HAP-1 (cell line): ENCODE measurements at places on chromosomes 2 and 18.

DNA sequence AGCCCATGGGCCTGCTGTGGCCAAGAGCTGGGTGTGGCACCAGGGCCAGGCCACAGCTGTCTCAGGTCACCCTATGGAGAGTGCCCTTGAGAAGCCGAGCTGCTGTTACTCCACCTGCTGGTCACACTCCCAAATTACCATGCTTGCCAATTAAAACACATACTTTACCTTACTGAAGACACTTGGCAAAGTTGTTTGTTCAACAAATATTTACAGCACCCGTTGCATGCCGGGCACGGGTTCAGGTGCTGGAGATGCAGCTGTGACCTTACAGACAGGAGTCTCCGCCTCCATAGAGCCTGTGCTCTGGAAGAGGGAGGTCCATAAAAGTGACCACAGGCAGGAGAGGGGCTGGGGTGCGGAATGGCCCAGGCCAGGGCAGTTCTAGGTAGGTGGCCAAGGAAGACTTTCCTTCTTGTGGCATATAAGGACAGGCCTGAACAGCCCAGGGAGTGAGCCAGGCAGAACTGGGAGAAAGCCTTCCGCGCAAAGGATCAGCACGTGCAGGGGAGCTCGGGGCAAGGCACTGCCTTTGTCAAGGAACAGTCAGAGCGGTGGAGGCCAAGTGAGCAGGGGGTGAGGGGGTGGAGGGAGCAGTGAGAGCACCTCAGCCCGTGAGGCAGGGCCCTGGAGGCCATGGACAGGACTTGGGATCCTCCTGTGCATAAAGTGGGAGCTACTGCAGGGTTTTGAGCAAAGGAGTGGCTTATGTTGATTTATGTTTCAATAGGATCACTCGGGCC lies 23.6 kb upstream of the RBM44 start:
- peak; percentile 75 for DNase-seq

GRCh38 chr2:144648837-144649465 lies 129.0 kb upstream of the ZEB2 start:
- peak; percentile 74 for DNase-seq

DNA sequence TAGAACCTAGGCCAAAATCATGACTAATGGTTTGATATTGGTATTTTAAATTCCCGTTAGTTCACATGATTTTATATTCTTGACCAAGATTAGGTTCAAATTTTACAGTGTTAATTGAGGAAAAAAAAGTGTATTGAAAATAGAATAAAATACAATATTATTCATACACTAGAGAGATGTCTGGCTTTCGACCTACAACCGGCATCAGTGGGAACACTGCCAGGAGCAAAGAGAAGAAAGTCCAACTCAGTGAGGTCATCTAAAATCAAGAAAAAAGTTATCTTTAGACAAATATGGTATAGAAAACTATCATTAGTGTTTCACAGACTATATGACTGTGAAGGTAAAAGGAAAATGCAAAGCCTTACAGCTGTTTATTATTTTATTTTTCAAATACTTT lies 81.5 kb downstream of the PIGN start:
- DNase-seq: no peak

DNA sequence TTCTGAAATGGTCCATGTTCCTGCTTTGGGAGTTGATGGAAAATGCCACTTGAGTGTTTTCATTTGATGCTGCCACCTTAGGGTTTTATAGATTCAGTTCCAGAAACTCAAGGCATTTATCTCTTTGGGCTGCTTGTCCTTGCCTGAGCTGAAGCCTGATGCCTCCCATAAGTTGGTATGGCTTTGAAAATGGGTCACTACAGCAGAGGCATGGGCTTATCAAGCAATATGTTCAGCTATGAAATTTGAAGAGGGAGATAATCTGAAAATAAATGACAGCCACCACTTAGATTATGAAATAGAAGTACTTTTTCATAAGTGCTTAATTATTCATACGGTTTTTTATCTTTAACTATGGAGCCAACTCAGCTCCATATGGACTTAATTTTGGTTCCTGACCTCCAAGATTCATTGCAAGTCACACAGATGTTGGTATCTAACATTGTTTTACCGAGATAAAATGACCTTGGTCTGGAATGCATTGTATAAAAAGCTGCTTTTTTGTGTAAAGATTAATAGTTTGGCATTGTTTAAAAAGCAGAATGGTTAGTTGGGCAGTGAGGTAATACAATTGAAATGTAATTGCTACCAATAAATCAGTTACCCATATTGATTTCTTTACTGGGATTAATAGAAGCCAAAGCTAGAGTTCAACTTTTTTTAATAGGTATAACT lies 4.5 kb downstream of the SLC14A1 start:
- no peak for DNase-seq

GRCh38 chr2:239873656-239874635 lies 151.2 kb downstream of the NDUFA10 start:
- DNase-seq: no peak

DNA sequence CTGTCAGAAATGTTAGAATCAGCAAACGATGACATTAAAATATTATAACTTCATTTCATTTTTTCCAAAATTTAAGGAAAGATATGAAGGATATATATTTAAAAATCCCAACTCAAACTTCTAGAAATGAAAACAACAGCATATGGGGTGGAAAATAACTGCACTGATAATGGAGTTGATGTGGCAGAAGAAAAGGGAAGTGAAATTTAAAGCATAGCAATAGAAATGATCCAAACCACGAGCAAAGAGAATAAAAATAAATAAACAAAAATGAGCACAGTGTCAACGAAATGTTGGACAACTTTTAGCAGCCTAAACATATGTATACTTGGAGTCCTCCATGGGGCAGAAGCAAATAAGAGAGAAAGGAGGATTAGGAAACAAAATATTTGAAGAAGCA lies 280.2 kb downstream of the KCNJ3 start:
- no peak for DNase-seq

- DNase-seq: no peak
Observed at GRCh38 chr2:234015861-234016260, 34.6 kb upstream of the SPP2 start.

DNA sequence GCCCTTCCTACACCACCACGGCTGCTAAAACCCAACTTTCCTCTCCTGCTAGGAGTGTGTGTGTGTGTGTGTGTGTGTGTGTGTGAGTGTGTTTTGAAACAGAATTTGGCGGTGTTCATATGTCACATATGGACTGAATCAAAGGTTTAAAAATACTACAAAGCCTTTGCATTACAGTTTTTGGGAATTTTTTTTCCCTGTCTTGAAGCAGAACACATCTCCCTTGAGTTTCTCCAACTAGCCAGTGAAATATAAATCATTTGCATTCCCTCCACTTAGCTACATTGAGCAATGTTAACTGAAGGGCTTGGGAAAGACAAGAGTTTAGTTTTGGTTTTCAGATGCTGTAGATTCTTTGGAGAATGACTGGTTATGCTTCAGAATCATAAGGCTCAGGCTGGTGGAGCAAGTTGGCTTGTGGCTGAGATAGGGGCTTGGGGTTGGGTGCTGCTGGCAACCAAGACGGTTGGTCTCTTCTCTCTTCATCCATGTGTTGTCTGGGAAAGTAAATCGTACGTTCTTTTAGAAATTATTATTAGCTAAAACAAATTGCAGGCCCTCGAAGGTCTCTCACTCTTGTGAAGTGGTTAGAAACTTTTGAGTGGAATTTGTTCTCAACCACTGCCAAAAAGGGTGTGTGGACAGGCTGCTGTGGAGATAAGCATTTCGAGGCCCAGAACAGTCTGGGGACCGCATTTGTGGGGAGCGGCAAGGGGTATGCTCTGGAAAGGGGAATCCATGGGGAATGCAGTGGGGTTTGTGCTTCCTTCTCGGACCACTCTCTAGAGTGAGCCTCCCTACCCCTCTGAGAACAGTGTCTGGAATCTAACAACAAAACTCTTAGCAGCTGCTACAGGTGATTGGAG lies 1.4 kb downstream of the NRP2 start:
- no peak for DNase-seq

DNA sequence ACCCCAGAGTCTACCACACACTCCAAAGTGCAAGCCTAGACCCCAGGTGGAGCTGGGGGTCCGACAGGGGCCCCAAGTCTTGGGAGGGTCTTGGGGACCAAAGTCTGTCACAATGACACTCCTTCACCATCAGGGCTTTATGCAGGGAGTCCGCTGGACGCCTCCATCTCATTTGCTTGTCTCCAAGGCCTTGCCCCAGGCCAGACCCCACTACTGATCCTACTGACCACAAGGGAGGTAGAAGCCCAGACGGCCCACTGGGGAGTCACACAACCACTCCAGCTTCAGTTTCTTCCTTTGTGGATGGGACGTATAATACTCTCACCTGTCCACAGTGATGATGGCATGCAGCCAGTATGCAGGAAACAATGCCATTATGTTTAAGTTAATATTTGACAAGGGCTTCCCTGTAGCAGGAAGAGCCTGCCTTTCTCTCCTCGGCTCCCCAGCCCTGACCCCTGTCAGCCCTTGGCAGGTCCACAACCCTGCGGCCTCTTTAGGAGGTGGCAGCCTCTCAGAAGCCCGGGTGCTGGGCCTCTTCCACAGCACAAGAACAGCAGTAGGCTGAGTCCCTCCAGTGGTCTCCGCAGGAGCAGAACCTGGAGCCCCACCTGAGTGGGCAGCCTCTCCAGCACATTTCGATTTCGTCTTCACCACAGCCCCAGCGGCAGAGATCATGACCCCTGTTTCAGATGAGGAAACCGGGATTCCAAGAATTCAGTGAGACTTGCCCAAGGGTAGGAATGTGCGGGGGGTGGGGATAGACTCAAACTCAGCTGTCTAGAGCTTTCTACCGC lies 6.5 kb downstream of the BIN1 start:
- DNase-seq: no peak

DNA sequence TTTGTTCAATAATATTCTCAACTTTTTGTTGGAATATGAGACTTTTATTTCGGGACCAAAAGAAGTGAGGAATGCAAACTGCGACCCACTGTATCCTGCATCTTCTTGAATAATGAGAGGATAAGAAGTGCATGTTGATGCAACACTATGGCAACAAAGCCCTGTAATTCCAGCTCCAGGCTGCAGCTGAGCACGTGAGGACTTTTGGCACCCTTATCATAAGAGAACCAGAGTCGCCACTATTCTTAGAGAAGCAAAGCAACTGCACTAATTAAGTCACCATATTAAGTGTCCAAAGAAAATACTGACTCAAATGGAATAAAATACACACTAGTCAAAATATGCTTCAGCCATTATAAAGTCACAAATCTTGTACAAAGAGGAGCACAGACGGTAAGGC lies 65.8 kb downstream of the FAM210A start:
- DNase-seq: no peak
